Activated CD4-positive, alpha-beta memory T cell treated with anti-CD3 and anti-CD28 coated beads for 36 hours (primary cell): ENCODE measurements at places on chromosomes 7 and 10. TPM values are rescaled to one million over a fixed set of nuclear protein-coding genes. Genes with fewer than 3 reads are reported as not detected.
A peak's percentile ranks its signal among the peaks of the same experiment; 100 is the strongest.

PNLIPRP1 gene
- total RNA-seq, result not detected

DNA sequence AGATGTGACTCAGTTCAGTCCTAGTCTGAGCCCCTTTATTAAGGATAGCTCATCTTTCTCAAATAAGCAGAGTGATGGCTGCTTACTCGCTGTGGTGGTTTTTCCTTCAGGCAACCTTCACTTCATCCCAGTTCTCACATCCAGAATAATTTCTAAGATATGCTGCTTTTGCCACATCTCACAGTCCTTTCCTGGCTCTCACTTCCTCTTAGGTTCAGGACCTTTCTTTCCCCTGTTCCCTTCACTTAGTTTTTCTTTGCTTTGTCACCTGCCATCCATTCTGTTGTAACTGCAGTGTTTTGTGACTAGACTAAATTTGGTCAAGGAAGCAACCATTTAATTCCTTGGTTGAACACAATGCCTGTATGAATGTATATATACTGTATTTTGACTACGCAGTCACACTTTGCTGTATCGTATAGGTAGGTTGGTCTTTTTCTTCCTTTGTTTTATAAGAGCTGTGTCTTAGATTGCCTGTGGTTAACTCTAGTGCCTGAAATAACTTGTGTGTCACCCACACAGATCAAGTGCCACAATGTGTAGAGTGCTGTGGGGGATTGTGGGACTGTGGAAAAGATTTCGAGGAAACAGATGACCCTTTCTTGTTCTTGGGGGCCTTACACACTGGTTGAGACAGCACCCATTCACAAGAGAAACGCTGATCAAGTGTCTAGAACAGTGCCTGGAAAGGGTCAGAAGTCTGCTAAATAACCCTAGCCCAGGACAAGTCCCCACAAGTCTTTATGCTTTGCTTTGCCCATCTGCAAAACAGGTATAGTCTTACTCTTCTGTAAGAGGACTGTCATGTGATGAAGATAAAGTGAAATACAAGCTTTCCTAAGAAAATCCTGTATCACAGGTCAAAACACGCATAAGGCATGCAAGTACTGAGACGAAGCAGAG is 2.6 kb downstream of the ZNF655 start:
- H3K4me1 ChIP-seq, result peaks cover 49% of the 10 kb centered on the region
- H3K27ac ChIP-seq, result peak overlapping the region; percentile 38
- peak overlapping the region; percentile 40 for H3K4me3 ChIP-seq
- H3K36me3 ChIP-seq, result peaks cover 54% of the 10 kb centered on the region
- no peak for DNase-seq

GRCh38 chr10:4482659-4483058 is 343.3 kb upstream of the AKR1E2 start:
- no peak overlapping the region for H3K4me3 ChIP-seq
- H3K36me3 ChIP-seq, result no peaks in the 10 kb centered on the region
- H3K27me3 ChIP-seq, result no peaks in the 10 kb centered on the region
- peaks cover 4% of the 10 kb centered on the region for H3K4me1 ChIP-seq

- H3K36me3 ChIP-seq, result peaks cover 4% of the 10 kb centered on the region
- no peak overlapping the region for H3K4me3 ChIP-seq
- H3K27me3 ChIP-seq, result no peaks in the 10 kb centered on the region
- H3K4me1 ChIP-seq, result peaks cover 9% of the 10 kb centered on the region
- no peak overlapping the region for H3K27ac ChIP-seq
Measured at GRCh38 chr10:32386623-32387260, 39.8 kb upstream of the EPC1 start.

GRCh38 chr7:132498319-132498718 is 78.0 kb downstream of the PLXNA4 start:
- H3K4me1 ChIP-seq, result no peaks in the 10 kb centered on the region
- no peak for DNase-seq
- no peak overlapping the region for H3K4me3 ChIP-seq
- no peaks in the 10 kb centered on the region for H3K27me3 ChIP-seq
